ENCODE measurements at places on chromosomes 3 and 15.

DNA sequence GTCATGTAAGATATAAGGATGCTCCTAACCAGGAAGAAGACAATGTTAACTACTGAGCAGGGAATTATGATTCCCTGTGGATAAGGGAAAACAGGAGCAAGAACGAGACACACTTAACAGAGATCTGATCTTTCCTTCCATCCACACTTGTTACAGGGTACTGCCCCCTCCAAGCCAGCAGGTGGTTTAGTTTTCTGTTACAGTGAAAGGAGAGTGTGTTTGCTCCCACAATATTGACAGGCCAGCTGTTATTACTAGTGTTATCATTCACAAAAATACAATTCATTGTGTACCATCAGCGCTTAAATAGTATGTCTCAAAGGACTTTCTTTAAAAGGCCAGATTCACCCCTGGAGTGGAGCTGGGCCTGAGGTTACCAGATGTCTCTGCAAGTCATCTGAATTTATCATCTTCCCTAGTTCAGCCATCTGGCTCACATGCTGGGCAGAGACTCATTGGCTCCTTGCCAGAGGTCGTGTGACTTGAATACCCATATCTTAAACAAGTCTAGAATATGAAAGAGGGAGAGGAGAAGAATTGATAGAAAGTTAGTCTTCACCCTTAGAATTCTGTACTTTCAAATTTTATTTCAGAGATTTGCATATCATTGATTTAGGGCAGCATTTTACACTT lies 16.8 kb upstream of the FMN1 start:
- DNase-seq = no peak

DNA sequence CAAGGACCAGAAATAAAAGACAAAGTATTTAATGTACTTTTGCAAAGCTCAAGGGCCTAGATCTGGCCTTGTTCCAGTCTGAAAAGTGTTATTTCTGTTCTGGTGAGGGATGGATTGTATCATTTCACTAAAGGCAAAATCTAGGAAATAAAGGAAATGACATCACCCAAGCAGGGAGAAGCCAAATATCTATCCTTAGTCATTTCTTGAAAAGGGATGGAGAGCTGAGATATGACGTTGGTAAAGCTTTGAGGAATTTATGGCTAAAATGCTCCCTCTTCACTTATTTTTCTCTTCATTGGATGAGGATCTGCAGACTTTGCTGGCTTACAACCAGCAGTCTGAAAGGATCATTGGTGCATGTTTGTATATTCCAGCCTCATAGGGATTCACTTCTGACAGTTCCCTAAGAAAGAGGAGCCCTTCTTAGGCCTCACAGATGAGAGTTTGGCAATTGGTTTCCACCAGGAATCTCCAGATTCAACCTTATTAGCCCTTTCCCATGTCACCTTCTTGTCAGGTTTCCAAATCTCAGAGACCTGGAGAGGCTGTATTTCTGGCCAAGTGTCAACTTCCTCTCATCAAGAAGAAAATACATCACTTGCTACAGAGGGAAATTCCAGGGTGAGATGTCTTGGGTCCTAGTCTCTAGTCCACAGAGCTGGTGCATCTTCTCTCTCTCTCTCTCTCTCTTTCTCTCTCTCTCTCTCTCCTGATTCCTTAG lies 93.7 kb upstream of the BOC start:
- DNase-seq = peak; percentile 89

GRCh38 chr3:125140818-125141595 lies 71.5 kb downstream of the SLC12A8 start:
- DNase-seq = no peak

DNA sequence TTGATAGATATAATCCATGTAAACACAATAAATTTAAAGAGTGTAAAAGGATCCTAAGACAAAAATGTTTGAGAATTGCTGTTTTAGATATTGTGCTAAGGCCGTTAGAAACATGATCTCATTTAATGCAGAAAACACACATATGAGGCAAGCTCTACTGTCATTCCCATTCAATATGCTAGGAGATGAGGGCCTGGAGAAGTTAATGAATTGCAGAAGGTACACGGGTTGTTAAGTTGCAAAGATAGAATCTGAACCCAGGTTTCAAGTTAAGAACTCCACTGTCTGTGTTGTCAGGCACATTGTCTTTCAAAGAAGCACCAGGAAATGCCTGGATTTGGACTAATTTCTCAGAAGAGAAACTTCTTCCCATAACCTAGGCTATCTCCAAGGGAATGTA lies 65.1 kb upstream of the SAMMSON start:
- no peak for DNase-seq

- no peak for DNase-seq
Observed at GRCh38 chr15:38373016-38373415, 80.9 kb upstream of the FAM98B start.

DNA sequence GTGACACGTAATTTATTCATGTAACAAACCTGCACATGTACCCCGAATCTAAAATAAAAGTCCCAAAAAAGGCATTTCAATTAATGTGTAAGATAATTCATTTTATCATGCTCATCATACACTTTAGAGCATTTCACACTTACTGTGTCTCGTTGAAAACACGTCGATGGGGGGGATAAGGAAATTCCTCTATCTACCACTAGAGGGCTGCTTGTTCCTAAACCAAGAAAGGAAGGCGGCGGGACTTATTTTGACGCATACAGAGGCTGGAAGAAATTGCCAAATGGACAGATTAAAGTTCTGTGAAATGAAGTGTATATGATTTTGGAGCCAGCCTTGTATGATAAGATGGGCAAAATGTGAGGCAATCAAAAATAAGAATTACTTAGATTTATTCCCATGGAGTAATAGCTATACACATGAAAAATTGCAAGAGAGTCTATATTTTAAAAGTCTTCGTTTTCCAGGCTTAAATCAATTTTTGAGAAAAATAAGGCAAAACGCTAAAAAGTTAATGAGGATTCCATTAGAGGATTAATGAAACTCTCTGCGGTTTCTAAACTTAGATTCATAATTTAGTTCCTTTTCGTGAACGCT lies 346.8 kb downstream of the CNTN3 start:
- peak; percentile 51 for DNase-seq

GRCh38 chr3:65905771-65906170 lies 132.9 kb downstream of the MAGI1 start:
- DNase-seq = peak; percentile 77

GRCh38 chr15:72288796-72289596 lies 16.6 kb upstream of the PARP6 start:
- no peak for DNase-seq

DNA sequence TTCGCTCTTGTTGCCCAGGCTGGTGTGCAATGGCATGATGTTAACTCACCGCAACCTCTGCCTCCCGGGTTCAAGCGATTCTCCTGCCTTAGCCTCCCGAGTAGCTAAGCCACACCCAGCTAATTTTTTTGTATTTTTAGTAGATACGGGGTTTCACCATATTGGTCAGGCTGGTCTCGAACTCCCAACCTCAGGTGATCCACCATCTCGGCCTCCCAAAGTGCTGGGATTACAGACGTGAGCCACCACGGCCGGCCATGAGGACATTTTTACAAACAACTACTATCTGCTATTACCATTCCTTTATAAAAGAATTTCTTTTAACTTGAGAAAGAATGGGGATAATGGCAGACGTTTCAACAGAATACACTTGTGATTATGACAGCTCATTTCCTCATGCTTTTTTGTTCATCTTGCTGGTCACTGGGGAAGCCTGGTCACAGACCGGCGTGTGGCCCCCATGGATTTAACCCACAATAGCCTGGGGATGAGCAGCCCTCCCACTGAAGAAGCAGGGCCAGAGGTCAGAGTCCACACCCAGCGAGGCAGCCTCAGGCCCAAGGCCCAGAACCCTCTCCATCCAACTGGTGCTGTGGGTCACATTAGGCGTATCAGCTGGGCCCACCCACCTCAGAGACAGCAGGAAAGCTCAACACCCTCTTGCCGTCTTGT lies 112.0 kb downstream of the LIPC start:
- no peak for DNase-seq

DNA sequence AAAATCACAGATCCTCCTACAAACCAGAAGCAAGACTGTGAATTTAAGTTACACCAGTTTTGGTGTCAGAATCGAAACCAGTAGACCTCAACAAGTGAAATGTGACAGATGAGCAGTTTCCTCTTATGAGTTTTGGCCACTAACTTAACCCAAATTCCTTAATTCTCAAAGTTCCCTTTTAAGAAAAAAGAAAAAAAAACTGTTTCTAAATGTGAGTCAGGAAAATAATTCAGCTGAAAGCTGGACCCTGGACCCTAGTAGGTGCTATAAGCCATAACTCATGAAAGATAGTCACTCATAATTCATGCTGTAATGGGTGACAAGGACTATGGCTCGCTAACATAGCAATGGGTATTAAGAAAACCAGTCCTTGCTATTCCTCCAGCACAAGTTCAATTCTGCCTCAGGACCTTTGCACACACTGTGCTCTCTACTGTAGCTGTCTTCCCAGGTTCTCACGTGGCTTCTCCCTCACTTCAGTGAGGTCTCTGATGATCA lies 9.0 kb upstream of the THRB start:
- no peak for DNase-seq

GRCh38 chr3:177538048-177538749 lies 340.9 kb upstream of the TBL1XR1 start:
- peak; percentile 32 for DNase-seq

DNA sequence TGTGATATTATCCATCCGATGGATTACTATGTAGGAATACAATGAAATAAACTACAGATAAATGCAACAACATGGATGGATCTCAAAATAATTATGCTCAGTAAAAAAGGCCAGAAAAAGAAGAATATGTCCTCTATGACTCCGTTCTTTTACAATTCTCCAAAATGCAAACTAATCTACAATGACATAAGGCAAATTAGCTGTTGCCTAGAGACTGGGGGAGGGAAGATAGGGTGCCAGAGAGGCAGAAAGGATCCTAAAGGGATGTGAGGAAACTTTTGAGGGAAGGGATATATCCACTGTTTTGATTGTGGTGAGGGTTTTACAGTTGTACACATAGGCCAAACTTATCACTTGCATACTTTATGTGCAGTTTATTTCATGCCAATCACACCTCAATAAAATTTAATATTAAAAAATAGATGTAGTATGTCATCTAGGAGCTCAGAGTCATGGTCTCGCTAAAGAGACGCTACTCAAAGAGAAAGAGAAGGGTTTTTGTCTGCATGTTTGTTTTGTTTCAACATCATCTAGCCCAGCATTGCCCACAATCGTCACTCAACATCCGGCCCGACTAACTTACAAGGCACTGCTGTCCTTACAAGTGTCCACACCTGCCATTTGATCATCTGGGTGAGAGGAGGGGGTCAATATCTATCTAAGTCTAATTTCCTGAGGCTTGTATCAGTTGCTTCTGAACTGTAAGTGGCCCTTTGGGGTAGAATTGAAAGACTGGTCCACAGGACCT lies 29.5 kb downstream of the HES1 start:
- no peak for DNase-seq

- no peak for DNase-seq
Observed at GRCh38 chr3:114494498-114494897, 200.7 kb downstream of the TIGIT start.

DNA sequence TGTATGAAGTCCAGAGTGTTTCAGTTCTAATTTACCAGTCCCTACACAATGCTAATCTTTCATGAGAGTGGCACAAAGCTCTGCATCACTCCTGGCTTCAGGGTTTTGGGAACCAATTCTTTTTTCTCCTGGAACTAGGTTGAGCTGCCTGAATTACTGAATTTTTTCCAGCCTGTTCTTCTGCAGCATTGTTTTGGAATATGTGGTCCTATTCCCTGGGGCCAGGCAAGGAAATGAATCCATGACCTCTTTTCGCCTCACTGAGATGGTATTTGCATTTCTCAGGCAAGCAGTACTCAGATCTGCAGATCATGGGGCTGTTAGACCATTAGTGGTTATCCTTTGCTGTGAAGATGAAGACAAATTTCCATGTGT lies 25.6 kb upstream of the GPR171 start:
- DNase-seq = peak; percentile 74

DNA sequence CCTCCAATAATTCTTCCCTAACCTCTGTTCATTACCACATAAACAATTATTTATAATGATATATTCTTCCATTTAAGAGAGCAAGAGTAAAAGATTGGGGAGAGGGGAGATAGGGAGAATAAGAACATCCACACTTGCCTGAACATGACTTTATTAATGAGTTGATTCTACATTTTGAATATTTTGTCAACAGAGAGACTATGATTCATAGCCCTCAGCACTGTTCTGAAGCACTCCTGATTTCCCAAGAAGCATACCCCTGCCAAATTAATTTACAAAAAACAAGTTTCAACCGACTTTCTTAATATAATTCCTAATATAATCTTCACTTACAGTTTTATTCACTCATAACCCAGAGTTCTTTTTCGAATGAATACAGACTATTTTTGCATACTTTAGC lies 828.8 kb downstream of the ROBO2 start:
- DNase-seq = no peak

DNA sequence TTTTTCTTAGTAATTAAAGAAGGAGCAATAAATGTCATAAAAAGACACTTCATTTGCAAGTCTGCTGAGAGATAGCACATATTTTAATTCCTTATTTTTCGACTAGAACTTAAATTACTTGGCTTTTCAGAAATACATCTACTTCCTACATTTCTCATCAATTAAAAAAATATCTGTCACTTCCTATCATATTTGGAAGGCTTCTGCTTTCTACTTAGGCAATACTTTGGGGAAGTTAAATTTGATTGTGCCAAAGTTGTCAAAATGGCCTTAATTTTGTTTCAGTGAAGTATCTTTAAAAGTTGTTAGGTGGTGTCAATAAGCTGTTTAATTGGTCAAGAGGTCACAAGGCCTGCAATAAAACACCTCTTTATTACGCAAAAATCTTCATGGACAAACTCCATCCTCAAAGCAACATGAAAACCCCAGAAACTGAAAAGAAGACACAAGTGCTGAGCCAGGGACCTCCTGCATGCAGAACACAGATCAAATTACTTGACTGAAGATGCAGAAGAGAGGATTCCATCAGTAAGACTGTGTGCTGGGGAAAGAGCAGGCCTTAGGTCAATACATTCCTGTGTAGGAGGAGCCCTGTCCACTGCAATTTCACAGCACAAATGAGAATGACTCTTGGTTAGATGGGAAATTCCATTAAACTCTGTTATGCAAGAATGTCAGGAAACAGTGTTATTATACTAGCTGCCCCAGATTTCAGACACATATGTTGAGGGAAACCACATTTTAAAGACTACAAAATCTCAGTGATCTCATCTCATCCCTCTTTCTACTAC lies 48.0 kb upstream of the FSTL1 start:
- DNase-seq = peak; percentile 98

DNA sequence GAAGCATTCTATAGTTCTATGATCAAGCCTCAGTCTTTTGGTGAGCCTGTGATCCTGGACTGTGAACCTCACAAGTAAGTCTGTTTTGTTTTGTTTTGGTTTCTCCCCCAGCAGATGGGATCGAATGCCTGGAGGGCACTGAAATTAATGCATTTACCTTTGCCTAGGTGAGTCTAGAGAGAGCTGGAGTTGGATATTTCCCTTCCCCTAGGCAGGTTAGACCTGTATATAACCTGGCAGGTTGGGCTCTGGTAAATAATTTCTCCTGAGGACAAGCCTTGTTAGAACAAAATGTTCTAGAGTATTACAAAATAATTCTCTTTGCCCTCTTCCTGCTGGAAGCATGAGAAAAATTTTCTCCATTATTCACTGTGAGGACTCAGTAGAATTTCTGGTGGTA lies 211.9 kb downstream of the TPRG1 start:
- no peak for DNase-seq

GRCh38 chr3:197835509-197835908 lies 44.5 kb downstream of the LRCH3 start:
- no peak for DNase-seq

GRCh38 chr3:155805802-155806618 lies at the start of gene C3orf33:
Gene C3orf33, minus strand, starts transcription at chr3:155806278. Its CDS starts 26 bp downstream, at chr3:155806252.
- DNase-seq = peak; percentile 52
